MM.1S (cell line): ENCODE measurements at places on chromosomes 4 and X.

DNA sequence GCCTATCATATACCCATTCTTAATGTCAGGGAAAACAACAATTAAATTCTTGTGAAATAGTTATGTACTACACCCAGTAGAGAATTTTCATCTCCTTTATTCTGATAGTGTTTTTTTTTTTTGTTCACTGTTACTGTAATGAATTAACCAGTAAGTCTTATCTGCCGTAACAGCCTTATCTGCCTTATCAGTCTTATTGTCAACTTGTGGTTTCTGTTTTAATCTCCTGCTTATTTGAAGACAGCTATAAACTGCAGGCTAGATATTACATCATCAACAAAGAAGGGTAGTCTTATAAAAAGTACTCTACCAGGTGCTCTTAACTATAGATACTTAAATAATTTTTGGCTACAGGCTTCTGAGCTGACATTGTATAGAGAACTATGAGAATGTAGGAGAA lies 79.5 kb downstream of the MAGEB5 start:
- H3K36me3 ChIP-seq: no peaks in the 10 kb centered on the region
- H3K27me3 ChIP-seq: no peaks in the 10 kb centered on the region
- H3K4me1 ChIP-seq: no peaks in the 10 kb centered on the region
- no peak overlapping the region for H3K4me3 ChIP-seq

DNA sequence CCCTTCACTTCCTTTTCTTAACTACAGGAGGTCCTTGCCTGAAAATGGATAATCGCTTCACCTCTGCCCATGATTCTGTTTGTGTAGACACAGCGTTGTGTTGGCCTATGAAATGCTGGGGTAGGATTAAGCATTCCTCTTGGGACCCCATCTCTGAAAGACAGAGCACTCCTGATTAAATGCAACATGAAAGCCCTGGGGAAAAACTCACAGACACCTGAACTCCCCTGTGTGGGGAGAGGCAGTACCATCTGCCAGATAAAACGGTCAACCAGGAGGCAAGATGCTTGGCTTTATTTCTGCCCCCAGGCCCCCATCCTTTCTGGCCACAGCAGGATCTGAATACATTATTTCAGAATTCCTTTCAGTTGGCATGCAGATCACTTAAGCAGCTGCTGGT lies 1.9 kb downstream of the LGI2 start:
- no peaks in the 10 kb centered on the region for H3K36me3 ChIP-seq
- H3K27me3 ChIP-seq: no peaks in the 10 kb centered on the region
- no peak for DNase-seq
- H3K27ac ChIP-seq: no peak overlapping the region
- no peaks in the 10 kb centered on the region for H3K4me1 ChIP-seq

DNA sequence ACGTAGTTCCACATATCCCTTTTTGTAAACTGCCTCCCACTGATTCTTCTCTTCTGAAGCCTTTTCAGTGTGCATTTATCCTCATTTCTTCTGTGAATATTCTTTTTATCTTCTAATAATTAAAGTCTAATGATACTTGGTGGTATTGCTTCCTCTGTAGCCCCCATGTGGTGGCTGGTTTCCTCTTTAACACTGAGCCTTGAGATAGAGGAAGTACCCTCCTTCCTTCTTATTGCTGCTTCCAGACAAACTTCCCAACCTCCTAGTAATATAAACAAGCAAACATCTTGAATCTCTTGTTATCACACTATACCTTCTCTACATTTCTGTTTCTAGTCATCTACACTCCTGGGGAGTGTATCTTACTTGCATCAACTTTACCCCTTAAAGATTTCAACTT lies 310.5 kb upstream of the GIMD1 start:
- H3K4me3 ChIP-seq: no peak overlapping the region
- DNase-seq: no peak
- no peaks in the 10 kb centered on the region for H3K4me1 ChIP-seq
- no peak overlapping the region for H3K27ac ChIP-seq

- no peaks in the 10 kb centered on the region for H3K36me3 ChIP-seq
- H3K27ac ChIP-seq: no peak overlapping the region
- no peak for DNase-seq
- H3K4me1 ChIP-seq: no peaks in the 10 kb centered on the region
- H3K27me3 ChIP-seq: no peaks in the 10 kb centered on the region
These were observed 525.0 kb upstream of the SPANXN1 start for GRCh38 chrX:144722307-144722706.

DNA sequence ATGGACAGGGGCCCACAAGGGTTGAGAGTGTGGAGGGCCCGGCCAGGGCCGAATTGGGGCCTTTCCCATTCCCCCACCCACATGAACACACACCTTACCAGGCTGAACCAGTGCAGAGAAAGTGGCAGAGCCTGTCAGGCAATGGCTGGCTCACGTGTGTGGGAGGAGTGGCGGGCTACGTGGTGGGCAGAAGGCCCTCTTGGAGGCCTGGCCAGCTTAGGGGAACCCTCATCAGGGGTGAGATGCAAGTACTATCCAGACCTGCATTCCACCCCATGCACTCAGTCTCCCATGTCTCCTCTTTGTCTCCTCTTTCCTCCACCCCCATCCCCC lies 965 bp downstream of the TCEAL4 start:
- no peaks in the 10 kb centered on the region for H3K4me1 ChIP-seq
- DNase-seq: no peak
- no peaks in the 10 kb centered on the region for H3K27me3 ChIP-seq
- no peak overlapping the region for H3K27ac ChIP-seq
- H3K36me3 ChIP-seq: no peaks in the 10 kb centered on the region
- peak overlapping the region; percentile 79 for H3K4me3 ChIP-seq

DNA sequence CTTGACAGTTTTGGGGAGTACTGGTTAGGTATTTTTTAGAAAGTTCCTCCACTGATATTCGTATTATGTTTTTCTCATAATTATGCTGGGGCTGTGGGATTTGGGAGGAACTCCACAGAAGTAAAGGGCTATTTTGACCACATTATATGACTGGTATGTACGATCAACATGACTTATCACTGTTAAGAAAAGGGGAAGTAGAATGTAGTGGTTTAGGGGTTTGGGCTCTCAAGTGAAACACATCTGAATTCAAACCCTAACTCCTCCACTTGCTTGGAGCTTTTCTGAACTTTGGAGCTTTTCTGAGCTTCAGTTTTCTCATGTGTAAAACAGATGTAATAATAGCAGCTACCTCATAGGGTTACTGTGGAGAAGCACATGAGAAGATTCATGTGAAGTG lies 96.4 kb upstream of the C1GALT1C1 start:
- H3K4me3 ChIP-seq: no peak overlapping the region
- DNase-seq: peak; percentile 19

- no peak overlapping the region for H3K27ac ChIP-seq
- H3K4me1 ChIP-seq: no peaks in the 10 kb centered on the region
- no peak overlapping the region for H3K4me3 ChIP-seq
- no peak for DNase-seq
- no peaks in the 10 kb centered on the region for H3K27me3 ChIP-seq
- no peaks in the 10 kb centered on the region for H3K36me3 ChIP-seq
These were observed 2048.7 kb downstream of the PCDH7 start for GRCh38 chr4:32768664-32769389.

GRCh38 chr4:63777601-63778000 lies 631.6 kb downstream of the TECRL start:
- H3K27me3 ChIP-seq: no peaks in the 10 kb centered on the region
- no peaks in the 10 kb centered on the region for H3K4me1 ChIP-seq
- DNase-seq: no peak
- H3K27ac ChIP-seq: no peak overlapping the region
- H3K4me3 ChIP-seq: no peak overlapping the region
- H3K36me3 ChIP-seq: no peaks in the 10 kb centered on the region

- no peaks in the 10 kb centered on the region for H3K36me3 ChIP-seq
- H3K4me1 ChIP-seq: no peaks in the 10 kb centered on the region
- peaks cover 85% of the 10 kb centered on the region for H3K27me3 ChIP-seq
- no peak overlapping the region for H3K4me3 ChIP-seq
- DNase-seq: no peak
These were observed 15.1 kb upstream of the PPP2R2C start for GRCh38 chr4:6487466-6487865.

- no peaks in the 10 kb centered on the region for H3K4me1 ChIP-seq
- H3K27ac ChIP-seq: no peak overlapping the region
- DNase-seq: no peak
- no peaks in the 10 kb centered on the region for H3K27me3 ChIP-seq
- no peak overlapping the region for H3K4me3 ChIP-seq
These were observed 106.0 kb downstream of the TMEM144 start for GRCh38 chr4:158316264-158316663.

DNA sequence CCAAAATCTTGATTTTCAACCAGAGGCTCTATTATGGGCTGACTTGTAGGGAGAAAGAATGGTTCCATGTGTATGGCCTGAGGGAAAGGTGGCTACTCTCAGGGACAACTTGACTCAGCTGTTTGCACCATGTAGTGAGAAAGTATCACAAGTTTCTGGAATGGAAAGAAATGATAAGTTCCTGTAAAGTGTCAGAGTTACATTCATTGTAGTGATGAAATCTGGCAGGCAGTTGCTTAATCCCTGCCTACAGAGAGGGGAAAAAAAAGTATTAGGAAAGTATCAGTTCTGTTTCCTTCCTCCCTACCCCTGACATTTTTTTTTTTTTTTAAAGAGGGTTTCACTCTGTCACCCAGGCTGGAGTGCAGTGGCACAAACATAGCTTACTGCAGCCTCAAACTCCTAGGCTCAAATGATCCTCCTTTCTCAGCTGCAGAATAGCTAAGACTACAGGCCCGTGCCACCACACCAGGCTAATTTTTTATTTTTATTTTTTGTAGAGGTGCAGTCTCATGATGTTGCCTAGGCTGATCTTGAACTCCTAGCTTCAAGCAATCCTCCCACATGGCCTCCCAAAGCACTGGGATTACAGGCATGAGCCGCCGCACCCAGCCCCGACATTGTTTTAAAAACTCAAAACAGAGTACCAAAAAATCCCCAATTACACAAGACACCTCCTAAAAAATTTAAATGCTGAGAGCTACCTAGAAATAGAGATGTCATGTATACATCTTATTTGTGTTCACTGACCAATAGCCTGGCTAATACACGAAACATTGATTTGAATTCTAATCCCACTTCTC lies 4.8 kb upstream of the FBXL5 start:
- no peak for DNase-seq
- H3K4me1 ChIP-seq: peaks cover 6% of the 10 kb centered on the region; the same call in 1 of the 2 replicates
- H3K4me3 ChIP-seq: no peak overlapping the region
